ENCODE measurements at places on chromosomes 3 and 15.

- DNase-seq: no peak
Measured at GRCh38 chr15:95742256-95742655, 588.2 kb upstream of the NR2F2 start.

GRCh38 chr3:98564282-98565005 lies 29.0 kb downstream of the CPOX start:
- DNase-seq: no peak

DNA sequence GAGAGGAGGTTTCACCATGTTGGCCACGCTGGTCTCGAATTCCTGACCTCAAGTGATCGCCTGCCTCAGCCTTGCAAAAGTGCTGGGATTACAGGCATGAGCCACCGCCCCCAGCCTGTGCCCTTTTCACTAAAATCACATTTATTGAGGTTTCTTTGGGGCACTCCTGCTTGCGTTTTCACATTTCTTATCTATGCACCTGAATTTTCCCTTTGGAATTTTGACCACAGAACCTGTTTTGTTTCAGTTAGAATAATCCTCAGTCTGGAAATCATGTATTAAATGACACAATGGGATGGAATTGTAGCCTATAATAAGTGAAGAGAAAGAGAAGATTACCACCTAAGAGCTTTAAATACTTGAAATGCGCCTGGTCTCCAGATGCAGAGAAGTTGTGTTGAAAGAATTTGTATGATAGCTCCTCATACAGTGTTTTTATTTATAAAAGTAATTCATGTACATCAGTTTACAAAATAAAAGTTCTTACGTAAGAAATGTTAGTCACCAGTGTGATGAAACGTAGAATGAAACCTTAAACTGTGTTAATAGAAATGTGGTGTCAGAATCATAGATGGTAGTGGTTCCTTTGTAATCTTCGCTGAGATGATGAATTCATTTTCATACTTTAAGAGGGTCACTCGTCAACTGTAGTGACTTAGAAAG lies 107.0 kb downstream of the TCF12 start:
- DNase-seq: no peak

GRCh38 chr15:36075333-36075732 lies 504.1 kb upstream of the CDIN1 start:
- DNase-seq: no peak

- DNase-seq: no peak
Measured at GRCh38 chr15:77181305-77182074, 110.6 kb upstream of the TSPAN3 start.
